ENCODE measurements at places on chromosomes 5 and 9. TPM values are rescaled to one million over a fixed set of nuclear protein-coding genes. Genes with fewer than 3 reads are reported as not detected.

DNA sequence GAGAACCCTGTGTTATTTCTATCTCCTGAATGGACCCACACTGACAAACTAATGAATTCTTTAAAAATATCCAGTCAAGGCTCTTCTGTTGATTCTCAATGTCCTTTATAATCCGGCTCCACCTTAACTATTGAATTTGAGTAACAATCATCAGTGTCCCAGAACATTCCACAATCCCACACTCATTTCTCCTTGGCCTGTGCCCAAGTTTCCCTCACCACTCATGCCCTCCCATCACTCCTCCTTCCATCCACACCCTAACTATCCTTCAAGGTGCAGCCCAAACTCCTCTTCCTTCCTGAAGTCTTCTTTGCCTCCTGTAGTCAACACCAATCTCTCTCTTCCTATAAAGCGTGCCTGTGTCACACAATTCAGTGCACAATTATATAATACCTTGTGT, 106.1 kb downstream of the NUDT12 start:
- no peaks in the 10 kb centered on the region for H3K36me3 ChIP-seq
- no peaks in the 10 kb centered on the region for H3K27me3 ChIP-seq
- H3K4me3 ChIP-seq: no peak overlapping the region

DNA sequence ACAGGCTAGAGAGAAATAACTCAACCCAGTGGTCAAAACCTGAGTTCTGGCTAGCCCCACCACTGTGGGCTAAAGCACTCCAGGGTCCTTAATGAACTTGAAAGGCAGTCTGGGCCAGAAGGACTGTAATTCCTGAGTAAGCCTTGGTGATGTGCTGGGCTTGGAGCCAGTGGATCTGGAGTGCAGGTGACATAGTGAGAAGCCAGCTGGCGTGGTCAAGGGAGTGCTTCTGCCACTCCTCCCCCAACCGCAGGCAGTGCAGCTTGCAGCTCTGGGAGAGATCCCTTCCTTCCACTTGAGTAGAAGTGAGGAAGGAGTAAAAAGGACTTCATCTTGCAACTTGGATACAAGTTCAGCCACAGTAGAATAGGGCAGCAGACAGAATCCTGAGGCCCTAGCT, 424.0 kb downstream of the CDH18 start:
- DNase-seq: no peak
- H3K4me1 ChIP-seq: no peaks in the 10 kb centered on the region
- H3K4me3 ChIP-seq: no peak overlapping the region
- no peaks in the 10 kb centered on the region for H3K36me3 ChIP-seq
- H3K27me3 ChIP-seq: no peaks in the 10 kb centered on the region

- H3K36me3 ChIP-seq: no peaks in the 10 kb centered on the region
- no peaks in the 10 kb centered on the region for H3K4me1 ChIP-seq
- no peak overlapping the region for H3K4me3 ChIP-seq
- no peak for DNase-seq
- H3K27ac ChIP-seq: no peak overlapping the region
- H3K27me3 ChIP-seq: no peaks in the 10 kb centered on the region
These were observed 5.3 kb downstream of the SGCD start for GRCh38 chr5:156332245-156332644.

ORM2 gene
- polyA plus RNA-seq: not detected

GRCh38 chr5:139181835-139182452, 16.2 kb downstream of the SIL1 start:
- H3K27me3 ChIP-seq: no peaks in the 10 kb centered on the region
- H3K4me1 ChIP-seq: peaks cover 37% of the 10 kb centered on the region
- H3K4me3 ChIP-seq: no peak overlapping the region
- no peak overlapping the region for H3K27ac ChIP-seq
- DNase-seq: peak; percentile 9
- H3K36me3 ChIP-seq: no peaks in the 10 kb centered on the region

GRCh38 chr5:158142156-158142555, 283.2 kb upstream of the CLINT1 start:
- H3K27ac ChIP-seq: no peak overlapping the region
- no peaks in the 10 kb centered on the region for H3K36me3 ChIP-seq
- H3K27me3 ChIP-seq: no peaks in the 10 kb centered on the region
